ENCODE measurements at places on chromosomes 2 and 18.

GRCh38 chr2:236633775-236634560, 64.3 kb downstream of the ACKR3 start:
- no peak for DNase-seq

DNA sequence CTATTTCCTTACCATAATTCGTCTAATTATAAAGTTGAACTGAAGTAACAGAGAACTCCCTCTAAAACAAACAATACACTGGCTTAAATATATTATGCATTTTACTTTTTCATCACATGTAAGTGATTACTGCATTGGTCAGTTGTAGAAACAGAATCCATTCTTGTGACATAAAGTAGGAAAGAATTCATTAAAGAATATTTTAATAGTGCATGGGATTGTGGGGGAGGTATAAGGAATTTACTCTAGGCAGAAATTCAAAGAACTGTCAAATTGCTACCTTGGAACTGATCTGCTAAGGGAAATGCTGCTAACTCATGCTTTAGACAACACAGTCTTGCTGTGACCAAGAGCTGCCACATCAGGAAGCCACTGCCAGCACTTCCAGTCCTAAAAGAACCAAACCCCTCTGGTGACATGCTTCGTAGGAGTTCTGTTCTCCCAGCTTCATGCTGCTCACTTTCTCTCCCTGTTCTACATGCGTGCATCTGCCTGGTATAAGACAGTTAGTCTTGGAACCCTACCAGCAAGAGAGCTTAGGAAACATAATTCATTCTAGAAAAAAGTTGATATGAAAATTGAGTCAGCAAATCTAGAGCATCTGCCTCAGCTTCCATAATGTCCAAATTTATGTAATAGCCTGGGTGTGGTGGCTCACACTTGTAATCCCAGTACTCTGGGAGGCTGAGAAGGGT, 1137.6 kb upstream of the NXPH2 start:
- DNase-seq: no peak

DNA sequence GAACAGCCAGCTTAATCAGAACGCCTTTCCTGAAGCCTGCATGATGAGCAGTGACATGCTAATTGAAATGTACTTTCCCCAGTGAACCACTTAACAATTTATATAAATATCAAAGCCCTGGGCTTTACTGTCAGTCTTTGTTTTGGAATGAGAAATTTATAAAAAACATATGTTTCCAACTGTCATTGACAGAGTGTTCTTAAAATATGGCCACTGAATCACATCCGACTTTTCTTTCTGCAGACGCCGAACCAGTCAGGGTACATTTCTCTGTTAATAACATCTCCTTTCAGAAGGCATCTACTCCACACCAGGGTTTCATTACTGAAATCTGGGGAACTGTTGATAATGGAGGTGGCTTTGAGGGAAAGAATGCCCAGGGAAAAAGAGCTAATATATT, 343.7 kb downstream of the INSIG2 start:
- no peak for DNase-seq

- no peak for DNase-seq
These were observed 116.6 kb upstream of the RBBP8 start for GRCh38 chr18:22816266-22817176.

DNA sequence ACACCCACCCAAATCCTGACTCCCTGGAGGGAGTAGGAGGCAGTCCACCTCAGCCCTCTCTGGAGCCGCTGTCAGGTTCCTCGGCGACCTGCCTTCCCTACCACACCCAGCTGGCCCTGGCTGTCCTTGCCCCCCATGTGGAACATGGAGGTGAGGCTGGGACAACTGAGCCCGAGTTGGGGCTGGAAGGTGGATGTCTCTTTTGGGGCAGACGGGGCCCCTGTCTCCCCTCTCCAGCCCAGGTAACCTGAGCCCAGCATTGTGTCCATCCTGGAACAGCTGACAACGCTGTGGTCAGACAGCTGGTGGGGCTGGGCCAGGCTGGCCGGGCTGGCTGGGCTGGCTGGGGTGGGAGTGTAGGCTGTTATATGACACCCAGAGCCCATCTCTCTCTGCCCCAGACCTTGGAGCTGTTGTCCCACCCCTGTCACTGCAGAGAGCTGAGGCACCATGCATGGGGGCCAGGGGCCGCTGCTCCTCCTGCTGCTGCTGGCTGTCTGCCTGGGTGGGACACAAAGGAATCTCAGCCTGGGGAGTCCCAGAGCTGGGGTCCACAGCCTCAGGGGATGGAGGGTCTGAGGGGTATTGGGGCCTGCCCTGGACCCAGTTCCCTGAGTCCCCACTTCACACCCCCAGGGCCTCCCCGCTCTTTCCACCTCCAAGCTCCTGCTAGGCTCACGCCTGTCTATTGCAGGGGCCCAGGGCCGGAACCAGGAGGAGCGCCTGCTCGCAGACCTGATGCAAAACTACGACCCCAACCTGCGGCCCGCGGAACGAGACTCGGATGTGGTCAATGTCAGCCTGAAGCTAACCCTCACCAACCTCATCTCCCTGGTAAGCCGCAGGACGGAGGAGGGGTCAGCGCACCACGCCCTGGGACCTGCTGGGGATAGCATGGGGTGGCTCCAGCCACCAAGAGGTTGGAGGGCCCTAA, at the start of gene CHRNG:
CHRNG (plus strand) TSS at position 395 of the 934 bp plus-strand sequence; CDS start at position 451, 56 bp downstream.
- DNase-seq: no peak

DNA sequence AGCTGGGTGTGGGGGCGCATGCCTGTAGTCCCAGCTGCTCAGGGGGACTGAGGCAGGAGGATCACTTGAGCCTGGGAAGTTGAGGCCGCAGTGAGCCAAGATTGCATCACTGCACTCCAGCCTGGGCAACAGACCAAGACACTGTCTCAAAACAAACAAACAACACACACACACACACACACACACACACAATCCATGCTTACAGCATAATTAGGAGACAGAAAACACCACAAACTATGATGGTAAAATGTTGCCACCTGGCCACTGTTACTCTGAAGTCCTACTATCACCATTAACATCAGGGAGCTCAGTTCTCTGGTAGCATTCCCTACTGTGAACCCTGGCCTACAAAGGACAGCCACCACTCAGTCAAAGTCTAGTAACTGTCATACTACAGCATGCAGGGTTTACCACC, 18.3 kb downstream of the DNPEP start:
- no peak for DNase-seq

DNA sequence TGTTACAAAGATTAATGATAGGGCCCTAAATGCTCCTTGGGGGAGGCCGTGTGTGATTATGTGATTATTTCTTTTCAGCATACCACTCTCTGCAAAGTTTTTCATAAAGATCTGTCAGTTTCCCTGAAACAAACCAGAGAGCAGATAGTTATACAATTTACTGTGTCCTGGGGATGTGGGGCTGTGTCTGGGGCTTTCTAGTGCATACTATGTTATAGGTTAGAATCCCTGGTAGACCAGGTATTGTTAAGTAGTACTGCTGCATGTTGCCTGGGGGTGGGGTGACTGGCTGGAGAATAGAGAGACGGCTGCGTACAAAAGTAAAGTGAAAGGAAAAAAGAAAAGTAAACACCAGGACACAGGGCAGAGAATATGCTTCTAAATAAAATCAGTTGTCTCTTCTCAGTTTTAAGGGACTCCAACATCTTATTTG, 3.3 kb upstream of the CCBE1 start:
- no peak for DNase-seq

Data from stimulated activated CD8-positive, alpha-beta memory T cell treated with anti-CD3 and anti-CD28 coated beads, Interleukin-15, amount 100 ng/mL, for 24 hours (primary cell).